ENCODE measurements at places on chromosomes 16 and 17. TPM values are rescaled to one million over a fixed set of nuclear protein-coding genes. Genes with fewer than 3 reads are reported as not detected.

DNA sequence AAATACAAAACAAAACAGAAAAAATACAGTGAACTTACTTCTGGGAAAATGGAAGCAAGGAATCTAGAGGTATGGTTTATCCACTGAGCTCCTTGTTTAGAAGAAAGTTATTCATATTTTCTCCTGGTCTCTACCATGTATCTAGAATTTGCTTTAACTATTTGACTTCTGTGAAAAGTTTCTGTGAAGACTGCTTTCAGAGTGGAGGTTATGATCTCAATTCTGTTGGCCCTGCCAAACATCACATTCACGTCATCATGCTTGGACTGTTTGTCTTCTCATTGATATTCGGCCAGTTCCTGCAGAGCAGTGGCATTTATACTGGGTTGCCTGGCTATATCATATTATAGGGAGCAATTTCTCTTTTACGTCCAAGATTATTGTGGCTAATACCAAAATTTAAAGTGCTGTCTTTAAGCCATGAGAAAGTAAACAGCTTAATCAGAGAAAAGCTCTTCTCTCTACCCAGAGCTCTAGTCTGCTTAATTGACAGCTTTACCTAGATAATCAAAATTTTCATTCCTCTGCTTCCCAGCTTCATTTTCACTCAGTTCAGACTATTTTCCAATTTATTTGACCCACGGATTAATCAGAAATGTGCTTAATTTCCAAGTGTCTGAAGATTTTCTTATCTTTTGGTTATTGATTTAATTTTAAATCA is at the start of gene ABCA8:
TSS of gene ABCA8 (minus strand) at position 212 of the 661 bp plus-strand sequence. CDS start 13,358 bp downstream, outside the sequence.
- no peak for DNase-seq

Gene NPB
- 1.8 TPM for total RNA-seq

- no peak for DNase-seq
Measured at GRCh38 chr16:66509576-66509975, 40.3 kb downstream of the TK2 start.

Gene GUCY2D
- not detected for total RNA-seq

- no peak for DNase-seq
Measured at GRCh38 chr17:11278186-11278991, 37.4 kb downstream of the SHISA6 start.

Gene SCO1
- 17.0 TPM for total RNA-seq

GRCh38 chr16:1088295-1089170 is 7.5 kb downstream of the C1QTNF8 start:
- DNase-seq, result no peak

GRCh38 chr16:83830091-83830768 is 22.5 kb downstream of the HSBP1 start:
- DNase-seq, result no peak

Gene MPV17L
- total RNA-seq, result 9.3 TPM

DNA sequence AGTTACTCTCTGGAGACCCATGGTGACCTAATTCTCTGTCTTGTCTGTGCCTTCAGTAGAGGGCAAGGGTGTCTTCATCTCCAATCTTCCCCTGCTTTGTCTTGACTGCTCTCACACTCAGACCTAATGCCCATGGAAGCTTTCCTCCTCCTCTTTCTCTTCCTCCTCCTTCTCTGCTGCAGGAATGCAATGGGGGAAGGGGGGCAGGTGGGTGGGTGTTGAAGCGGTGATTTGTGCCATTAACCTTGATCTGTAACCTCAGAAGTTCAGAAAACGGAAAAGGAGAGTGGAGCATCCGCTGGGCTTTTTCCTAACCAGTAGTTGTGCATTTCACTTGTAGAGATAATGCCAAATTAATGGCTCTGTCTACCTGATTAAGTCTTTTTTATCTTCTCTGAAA is 172.3 kb upstream of the CDH11 start:
- peak; percentile 45 for DNase-seq

GRCh38 chr16:23742766-23743165 is 12.1 kb upstream of the CHP2 start:
- no peak for DNase-seq

Gene WFDC1
- 29.9 TPM for total RNA-seq

Gene CDH3
- total RNA-seq, result 0.83 TPM

- no peak for DNase-seq
Measured at GRCh38 chr17:2398655-2399571, 1.9 kb downstream of the MNT start.

Gene EVPLL
- total RNA-seq, result not detected

DNA sequence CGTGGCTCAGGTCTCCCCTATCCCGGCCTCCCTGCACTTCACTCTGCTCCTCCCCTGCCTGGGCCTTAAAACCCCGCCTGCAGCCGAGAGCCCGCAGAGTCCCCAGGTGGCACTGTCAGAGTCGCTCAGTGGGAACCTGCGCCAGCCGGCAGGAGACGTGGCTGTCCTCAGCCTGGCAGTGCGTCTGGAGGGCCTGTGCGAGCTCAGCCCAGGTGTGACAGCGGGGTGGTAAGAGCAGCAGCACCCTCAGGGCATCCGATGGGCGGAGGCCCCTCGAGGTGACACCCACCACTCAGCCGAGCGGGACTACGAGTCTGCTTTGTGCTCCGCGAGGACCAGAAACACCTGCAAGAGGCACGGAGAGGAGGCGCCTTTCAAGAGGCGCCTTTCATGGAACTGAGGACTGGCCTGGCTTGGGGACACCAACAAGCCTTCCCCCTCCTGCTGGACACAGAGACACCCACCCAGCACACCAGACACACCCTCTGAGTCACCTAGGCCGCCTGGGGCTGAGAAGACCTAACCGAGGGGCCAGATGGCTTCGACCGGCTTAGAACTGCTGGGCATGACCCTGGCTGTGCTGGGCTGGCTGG is at the start of gene CLDN9:
TSS of gene CLDN9 (plus strand) at position 96 of the 593 bp plus-strand sequence. CDS start at position 536, 440 bp downstream.
- DNase-seq, result no peak

Gene KAT8
- total RNA-seq, result 79.2 TPM

GRCh38 chr17:77505181-77505639 is 364.4 kb downstream of the SEC14L1 start:
- no peak for DNase-seq

Gene GRB7
- 0.83 TPM for total RNA-seq

- no peak for DNase-seq
Measured at GRCh38 chr17:61009663-61010062, 332.0 kb downstream of the BCAS3 start.

Gene CNTD1
- total RNA-seq, result not detected

GRCh38 chr17:48385319-48385718 is 44.7 kb downstream of the SKAP1 start:
- no peak for DNase-seq

DNA sequence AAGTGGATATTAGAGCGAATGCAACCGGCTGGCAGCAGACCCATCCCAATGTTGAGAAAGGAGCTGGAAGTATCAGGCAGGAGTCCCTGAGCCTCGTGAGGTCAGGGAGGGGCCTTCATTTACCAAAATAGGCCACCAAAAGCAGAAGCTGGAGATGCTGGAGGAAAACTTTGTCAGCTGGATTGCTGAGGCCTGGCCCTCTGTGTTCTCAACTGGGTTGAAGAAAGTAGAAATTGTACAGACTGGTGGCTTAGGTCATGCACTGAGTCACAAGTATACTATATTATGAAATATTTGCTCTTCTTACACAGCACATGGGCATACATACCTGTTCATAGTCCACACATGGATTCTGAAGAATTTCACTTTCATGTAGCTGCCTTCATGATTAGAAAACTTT is 23.2 kb upstream of the TEKT3 start:
- no peak for DNase-seq

- DNase-seq, result no peak
Measured at GRCh38 chr17:40092581-40092980, 7.8 kb downstream of the NR1D1 start.

DNA sequence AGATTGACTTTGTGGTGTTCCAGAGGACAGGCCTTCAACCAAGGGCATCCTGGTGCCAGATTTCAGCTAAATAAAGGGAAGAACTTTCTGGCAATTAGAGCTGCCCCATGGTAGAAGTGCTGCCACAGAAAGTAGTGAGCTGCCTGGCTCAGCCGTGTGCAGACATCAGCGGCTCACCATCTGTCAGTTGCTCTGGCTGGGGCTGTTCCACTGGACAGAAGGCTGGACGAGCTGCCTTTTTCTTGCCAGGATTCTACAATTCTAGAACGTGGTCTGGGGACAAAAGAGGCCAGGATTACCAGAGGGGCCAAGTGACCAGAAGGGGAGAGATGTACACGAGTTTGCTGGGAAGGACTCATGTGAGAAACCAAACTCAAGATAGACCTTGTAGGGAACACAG is 107.0 kb upstream of the RPL38 start:
- DNase-seq, result no peak

DNA sequence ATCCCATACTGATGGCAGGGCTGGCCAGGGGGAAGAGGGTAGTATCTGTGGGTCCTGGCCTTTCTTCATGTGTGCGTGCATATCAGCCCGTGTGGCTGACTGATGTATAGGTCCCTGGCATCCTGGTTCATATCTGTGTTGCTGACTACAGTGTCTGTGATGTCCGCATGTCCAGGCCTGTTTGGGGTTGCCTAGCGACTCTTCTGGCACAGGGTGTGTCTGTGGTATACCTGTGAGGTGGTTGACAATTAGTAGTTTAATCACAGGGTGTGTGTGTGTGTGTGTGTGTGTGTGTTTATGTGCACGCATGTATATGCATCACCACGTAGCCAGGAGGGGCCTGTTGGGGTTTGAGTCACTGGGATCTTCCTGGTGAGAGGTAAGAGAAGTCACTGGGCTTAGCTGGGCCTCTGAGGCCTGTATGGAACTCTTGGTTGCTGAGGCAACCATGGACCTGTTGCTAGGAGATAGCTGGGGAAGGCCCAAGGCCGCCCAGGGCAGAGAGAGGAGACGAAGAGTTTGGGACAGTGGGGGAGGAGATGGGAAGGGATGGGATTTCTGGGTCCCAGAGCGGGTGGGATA is 603 bp upstream of the TMEM95 start:
- DNase-seq, result no peak

Gene ZNF668
- total RNA-seq, result 19.3 TPM

GRCh38 chr16:2829501-2830354 is at the start of gene ZG16B:
TSS of gene ZG16B (plus strand) at chr16:2830303. CDS start at chr16:2830442, 139 bp downstream.
- no peak for DNase-seq

Gene CFAP52
- total RNA-seq, result not detected

DNA sequence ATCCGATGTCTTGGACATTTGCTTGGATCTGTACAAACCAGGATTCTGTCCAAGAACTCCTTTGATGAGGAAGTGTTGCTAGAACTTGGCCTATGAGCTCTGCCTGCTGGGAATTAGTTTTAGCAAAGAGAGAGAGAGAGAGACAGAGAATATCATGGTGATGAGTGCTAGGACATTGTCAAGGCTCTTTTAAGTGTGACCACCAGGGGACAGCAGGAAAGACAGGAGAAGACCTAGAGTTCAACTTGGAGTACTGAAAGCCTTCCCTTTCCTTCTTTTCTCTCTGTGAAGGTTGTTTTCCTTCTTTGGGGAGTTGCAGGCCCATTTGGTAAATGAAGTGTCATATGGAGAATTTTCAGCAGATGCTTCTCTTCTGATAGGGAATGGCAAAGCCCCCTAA is 389.2 kb upstream of the HSBP1 start:
- DNase-seq, result peak; percentile 3

Gene MT1E
- total RNA-seq, result 113 TPM

GRCh38 chr16:10878644-10879501 is 1.9 kb downstream of the CIITA start:
- no peak for DNase-seq

Gene NTN1
- total RNA-seq, result 179 TPM

Gene NPIPB6
- 0.58 TPM for total RNA-seq

GRCh38 chr16:28264656-28265055 is 27.7 kb upstream of the SBK1 start:
- no peak for DNase-seq

GRCh38 chr16:2786061-2786825 is 1.1 kb downstream of the PRSS33 start:
- DNase-seq, result no peak

- no peak for DNase-seq
Measured at GRCh38 chr17:31327534-31328159, 6.2 kb upstream of the EVI2A start.

DNA sequence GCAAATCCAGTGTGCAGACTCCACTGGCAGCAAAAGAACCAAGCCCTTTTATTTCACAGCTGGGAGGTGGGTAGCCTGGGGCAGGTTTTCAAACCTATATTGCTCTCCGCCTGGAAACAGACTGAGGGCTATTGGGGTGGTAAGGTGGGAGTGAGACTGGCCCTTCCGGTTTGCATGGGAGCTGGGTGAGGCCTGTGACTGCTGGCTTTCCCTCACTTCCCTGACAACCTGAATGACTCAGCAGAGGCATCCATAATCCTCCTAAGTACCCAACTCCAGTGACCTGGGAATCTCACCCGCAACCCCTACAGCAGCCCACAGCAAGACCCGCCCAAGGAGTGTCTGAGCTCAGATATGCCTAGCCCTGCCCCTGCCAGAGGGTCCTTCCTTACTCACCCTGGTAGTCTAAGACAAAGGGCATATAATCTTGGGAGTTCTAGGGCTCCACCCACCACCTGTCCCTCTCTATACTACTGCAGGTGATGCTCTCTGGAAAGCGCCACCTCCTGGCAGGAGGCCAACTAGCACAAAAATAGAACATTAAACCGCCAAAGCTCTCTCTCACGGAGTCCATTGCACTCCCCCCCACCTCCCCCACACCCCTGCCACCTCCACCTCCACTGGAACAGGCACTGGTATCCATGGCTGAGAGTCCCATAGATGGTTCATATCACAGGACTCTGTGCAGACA is 602.0 kb upstream of the C16orf82 start:
- DNase-seq, result no peak

- no peak for DNase-seq
Measured at GRCh38 chr17:1532836-1533602, 16.6 kb upstream of the INPP5K start.

- no peak for DNase-seq
Measured at GRCh38 chr16:49499869-49500610, 126.4 kb downstream of the C16orf78 start.

DNA sequence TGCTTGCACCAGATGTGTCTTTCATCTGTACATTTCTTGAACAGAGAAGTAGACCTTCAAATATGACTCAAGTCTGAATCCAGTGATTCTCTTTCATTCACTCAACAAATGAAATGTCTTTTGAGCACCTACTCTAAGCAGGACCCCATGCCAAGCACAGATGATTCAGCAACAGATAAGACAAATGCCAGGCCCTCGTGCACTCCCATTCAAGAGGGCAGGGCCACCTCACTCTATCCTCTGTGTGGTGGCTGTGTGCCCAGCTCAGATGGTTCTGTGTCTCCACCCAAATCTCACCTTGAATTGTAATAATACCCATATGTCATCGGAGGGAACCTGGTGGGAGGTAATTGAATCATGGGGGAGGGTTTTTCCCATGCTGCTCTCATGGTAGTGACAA is 74.1 kb upstream of the NKD1 start:
- no peak for DNase-seq

DNA sequence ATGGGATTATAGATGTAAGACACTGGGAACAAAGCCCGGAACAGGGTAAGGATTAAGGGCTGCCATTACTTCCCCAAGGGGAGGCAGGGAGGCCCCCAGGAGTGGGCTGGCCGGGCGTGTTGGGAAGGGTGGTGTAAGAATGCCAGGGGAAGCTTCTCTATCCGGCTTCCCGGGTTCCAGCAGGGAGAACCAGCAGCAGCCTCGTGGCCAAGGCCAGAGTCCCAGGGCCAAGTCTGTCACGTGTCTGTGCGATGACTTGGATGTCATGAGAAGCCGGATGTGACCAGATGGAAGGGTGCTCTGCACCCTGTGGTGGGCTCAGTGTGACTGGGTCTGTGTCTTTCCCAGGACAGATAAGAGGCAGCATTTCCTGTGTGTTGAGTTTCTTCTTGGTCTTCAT is 52.1 kb downstream of the SCNN1B start:
- no peak for DNase-seq

- DNase-seq, result no peak
Measured at GRCh38 chr16:14070877-14071575, at the start of gene MRTFB. TSS of gene MRTFB (plus strand) at chr16:14071319. CDS start at chr16:14140607, 69,288 bp downstream.

Gene MATCAP1
- 7.8 TPM for total RNA-seq

Data from esophagus muscularis mucosa (tissue), 4 donors.